Right renal pelvis (tissue), 4 donors: ENCODE measurements at places on chromosomes 3 and 15.
A peak's percentile ranks its signal among the peaks of the same experiment; 100 is the strongest.

DNA sequence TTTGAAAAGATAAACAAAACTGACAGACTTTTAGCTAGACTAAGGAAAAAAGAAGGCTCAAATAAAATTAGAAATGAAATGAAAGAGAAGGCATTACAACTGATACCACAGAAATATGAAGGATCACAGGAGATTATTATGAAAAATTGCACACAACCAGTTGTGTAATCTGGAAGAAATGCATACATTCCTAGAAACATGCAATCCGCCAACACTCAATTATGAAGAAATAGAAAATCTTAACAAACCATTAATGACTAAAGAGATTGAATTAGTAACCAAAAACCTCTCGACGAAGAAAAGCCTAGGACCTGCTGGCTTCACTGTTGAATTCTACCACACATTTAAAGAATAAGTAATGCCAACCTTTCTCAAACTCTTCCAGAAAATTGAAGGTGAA, 149.5 kb downstream of the SV2B start:
- DNase-seq = no peak

DNA sequence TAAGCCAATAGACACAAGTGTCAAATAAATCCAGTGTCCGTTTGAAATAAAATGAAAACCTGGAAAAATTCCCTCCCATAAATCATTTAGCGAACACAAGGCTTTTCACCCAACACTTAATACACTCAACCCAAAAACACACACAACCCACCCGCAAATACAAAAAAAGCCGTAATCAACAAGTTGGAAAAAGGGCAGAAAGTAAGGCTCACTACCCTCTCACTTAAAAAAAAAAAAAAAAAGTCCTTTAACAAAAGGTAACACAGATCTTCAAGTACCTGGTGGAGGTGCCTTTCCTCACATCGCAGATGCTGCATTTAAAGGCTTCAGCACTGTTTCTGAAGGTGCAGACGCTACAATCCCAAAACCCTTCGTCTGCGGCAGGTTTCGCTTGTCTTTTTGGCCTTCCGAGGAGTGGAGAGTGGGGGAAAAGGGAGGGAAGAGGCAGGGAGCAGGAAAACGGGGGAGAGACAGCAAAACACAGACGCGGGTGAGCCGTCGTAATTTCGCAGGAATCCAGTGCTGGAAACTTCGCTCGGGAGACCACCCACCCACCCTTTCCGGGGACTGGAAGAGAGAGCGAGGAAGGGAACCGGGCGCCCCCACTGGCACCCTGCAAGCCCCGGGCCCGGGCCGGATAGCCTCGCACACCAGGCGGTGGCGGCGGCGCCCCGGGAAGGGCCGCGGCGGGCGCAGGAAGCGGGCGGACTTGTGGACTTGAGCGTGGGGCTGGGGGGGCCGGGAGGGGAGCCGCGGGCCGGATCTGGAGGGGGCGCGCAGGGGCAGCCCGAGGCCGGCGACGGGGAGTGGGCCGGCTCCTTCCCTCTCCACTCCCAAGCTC, 401.8 kb downstream of the SHQ1 start:
- peak; percentile 52 for DNase-seq

DNA sequence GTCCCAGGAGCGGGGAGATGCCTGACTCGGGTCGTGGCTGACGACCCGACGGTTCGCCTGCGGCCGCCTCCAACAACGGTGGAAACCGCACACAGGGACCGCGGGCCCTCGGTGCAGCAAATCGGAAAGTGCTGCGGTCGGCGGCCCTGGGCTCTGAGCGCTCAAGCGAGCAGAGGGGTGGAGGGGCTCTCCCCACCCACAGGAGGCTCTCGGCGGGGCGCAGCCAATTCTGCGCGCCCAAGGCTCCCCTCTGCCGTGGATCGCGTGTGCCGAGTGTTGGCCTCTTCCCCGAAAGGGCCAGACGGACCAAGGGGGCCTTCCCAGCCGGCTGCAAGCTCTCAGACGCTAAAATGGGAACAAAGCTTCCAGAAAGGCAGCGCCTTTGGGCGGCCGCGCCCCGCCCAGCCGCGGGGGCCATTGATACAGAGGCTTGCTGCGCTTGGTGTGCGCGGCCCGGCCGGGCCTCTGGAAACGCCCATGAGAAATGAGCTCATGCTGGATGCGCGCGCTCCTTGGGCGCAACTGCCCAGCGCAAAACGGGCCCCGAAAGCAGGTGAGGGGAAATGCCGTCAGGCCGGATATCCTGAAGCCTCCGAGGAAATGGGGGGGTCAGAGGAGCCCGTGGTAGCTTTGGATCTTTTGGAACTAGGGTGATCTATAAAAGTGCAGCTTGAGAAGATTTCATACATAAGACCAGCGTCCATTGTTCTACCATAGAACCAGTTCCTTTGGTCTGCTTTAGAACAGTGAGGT, 1.2 kb upstream of the GSK3B start:
- peak; percentile 84 for DNase-seq

DNA sequence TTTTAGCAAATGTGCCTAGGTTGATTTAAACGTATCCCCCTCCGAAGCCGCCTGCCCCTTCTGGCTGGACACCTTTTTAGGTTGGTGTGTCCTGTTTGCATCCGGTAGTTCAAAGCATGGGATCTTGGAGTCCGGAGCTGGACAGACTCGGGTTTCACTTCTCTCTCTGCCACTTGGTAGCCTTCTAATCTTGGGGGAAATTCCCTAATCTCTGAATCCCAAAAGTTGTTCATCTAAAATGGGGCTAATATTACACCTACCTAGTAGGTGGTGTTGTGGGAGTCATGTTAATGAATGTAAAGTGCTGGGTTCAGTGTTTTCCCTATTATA, 760 bp downstream of the FANCI start:
- no peak for DNase-seq

DNA sequence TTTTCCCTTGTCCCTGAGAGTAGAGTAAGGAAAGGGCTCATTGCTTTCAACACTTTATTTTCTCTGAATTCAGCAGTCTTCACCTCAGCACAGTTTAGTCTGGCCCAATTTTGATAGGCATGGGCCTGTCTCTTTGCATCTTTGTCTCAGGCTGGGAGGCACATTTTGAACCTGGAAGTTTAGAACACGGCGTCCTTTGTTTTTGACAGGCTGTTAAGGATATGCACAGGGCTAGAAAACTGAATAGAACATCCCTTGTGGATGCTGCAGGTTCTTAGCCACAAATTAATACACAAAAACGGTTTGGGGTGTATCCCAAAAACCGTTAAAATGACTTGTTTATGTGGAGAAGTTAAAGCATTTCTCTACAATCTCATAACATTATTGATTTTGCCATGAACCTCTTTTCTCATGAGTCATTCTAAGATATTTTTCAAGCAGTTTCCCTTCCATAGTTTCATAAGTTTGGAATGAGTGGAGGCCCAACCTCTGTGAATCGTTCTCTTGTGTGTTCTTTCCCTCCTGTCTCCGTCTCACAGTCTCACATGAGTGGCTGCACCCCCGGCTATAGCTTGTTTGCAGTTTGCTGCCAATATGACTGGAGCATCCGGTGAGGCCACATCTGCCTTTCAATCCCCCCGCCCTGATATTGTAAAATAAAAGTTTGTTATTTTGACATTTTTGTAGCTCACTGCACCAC, 192.9 kb upstream of the EIF1B start:
- DNase-seq = no peak

GRCh38 chr3:101687142-101687931, 819 bp upstream of the RPL24 start:
- DNase-seq = no peak

- no peak for DNase-seq
These were observed 349.4 kb upstream of the DCBLD2 start for GRCh38 chr3:99250821-99251355.

- no peak for DNase-seq
These were observed 15.4 kb downstream of the SCN5A start for GRCh38 chr3:38634111-38634510.

DNA sequence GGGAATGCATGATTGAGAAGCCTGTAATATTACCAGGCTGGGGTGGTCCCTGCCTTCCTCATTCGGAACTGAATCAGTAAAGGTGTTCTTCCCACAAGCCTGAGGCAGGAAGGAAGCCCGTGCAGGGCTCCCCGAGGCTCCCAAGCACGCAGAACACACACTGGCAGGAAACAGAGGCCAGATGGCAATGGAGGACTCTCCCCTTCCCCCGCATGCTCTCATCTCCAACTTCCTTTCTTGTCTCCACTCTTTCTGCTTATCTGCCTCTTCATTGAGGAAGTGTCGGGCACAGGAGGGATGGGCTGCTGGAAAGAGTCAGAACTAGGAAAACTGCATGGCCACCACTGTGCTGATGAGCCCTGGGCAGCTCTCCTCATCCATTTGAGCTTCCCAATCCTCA, 123.5 kb downstream of the NUP210 start:
- no peak for DNase-seq

GRCh38 chr15:86295511-86295910, 215.8 kb downstream of the AGBL1 start:
- no peak for DNase-seq

DNA sequence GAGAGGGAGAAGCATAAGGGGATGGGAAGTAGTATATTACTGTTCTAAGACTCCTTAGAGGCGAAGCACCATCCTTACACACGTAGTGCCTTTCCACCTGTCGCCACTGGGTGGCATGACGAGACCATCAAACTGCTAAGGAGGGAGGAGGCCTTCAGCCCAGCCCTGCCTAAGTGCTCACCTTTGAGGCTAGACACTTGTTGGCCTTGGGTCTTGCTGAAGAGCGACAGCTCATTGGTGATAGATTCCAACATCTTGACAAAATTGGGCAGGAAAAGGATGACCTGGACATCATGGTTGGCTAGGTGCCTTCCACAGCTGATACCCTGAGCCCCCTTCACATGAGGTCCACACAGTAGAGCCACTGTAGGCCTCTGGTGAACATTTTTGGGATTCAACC, 19.6 kb downstream of the CLK3 start:
- peak; percentile 22 for DNase-seq

- no peak for DNase-seq
These were observed 17.8 kb upstream of the SEC62 start for GRCh38 chr3:169948559-169949448.

- DNase-seq = no peak
These were observed 2.2 kb upstream of the ITIH1 start for GRCh38 chr3:52774901-52775864.

DNA sequence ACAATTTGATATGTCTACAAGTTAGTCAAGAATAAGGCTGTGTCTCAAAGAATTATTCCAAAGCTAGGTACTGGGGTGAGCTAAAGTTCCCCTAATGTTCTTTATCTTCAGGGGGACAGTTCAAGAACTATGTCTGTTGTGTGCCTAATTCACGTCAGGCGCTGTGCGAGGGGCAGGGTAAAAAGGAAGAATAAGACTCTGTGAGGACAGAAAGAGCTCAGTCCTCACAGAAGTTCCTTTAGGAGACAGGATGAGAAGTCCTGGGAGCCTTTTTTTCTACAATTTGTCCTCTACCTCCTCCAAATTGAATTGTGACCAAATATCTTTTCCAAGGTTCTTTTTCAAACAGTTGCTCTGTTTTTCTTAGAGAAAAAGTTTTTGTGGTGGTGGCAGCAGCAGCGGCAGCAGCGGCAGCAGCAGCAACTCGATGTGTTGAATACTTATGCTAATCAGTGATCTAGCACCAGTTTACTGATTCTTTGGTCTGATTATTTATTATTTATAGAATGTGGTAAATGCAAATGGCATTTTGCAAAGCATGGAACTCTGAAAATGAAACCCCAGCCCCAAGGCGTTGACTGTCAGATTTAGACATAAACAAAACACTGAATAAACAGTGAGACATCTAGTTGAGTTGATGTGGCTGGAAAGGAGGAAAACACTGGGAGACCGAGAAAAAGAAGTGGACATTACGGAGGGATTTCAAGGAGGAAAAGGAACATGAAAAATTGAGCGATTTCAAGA, 88.6 kb downstream of the GTPBP8 start:
- no peak for DNase-seq

- no peak for DNase-seq
These were observed 49.7 kb upstream of the MYZAP start for GRCh38 chr15:57541805-57542504.

- DNase-seq = no peak
These were observed 385.8 kb downstream of the C3orf38 start for GRCh38 chr3:88535563-88535962.

GRCh38 chr3:64216274-64217147, 8.8 kb downstream of the PRICKLE2 start:
- DNase-seq = no peak

DNA sequence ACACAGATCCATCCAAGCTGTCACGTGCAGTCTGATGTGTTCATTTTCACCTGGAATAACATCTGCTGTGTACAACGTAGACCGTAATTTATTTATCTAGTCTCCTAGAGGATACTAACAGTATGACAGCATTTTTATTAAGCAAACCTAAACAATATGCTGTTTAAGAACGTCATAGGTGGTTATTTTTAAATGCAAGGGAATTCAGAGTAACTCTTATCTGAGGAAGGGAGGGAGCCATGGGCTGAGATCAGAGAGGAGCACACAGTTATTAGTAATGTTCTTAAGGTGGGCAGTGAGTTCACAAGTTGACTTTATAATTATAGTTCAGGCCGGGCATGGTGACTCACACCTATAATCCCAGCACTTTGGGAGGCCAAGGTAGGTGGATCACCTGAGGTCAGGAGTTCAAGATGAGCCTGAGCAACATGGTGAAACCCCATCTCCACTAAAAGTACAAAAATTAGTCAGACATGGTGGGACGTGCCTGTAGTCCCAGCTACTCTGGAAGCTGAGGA, 193.6 kb downstream of the UACA start:
- no peak for DNase-seq

DNA sequence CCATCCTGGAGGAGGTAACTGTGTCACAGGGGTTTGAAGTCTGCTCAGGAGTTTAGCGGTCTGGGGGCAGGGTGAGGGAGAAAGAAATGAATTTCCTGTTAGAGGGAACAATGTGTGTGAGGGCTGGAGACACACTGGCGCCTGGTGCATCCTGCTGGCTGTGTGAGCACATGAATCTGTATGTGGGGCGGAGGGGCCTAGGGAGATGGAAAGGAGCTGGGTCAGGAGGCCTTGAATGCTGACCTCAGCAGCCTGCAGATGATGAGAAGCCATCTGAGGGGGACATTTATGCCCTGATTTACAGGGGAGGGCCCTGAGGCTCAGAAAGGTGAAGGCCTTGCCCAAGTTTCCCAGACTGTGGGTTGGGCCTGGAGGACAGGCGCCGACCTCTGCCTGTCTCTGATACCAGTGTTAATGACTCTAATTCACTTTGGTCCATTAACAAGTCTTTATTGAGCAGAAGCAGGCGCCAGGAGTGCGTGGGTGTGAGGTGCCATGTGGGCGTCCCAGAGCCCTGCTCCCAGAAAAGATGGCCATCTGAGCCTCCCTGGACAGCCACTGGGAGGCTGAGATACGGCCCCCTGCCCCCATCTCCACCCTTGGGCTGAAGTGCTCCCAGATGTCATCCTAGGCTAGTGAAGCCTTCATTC, 34.8 kb downstream of the LINGO1 start:
- DNase-seq = no peak

DNA sequence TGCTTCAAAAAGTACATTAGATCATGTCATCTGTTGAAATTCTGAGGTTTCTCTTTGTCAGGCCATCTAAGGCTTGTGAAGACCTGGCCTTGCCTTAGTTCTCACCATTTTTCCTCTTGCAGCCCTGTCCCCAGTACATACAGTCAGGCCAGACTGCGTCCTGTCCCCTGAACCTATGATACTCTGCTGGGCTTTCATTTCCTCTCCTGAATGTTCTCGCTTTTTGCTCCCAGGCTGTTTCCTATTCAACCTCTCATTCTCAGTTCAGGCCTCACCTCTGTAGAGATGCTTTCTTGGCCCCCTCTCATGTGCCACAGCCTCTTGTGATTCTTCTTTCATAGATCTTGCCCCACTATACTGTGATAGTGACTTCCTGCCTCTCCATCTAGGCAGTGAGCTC, 648.8 kb upstream of the KCNMB2 start:
- DNase-seq = no peak
